CD4-positive, alpha-beta T cell (primary cell): ENCODE measurements at places on chromosomes 2 and 18. TPM values are rescaled to one million over a fixed set of nuclear protein-coding genes. Genes with fewer than 3 reads are reported as not detected.
A peak's percentile ranks its signal among the peaks of the same experiment; 100 is the strongest.

DNA sequence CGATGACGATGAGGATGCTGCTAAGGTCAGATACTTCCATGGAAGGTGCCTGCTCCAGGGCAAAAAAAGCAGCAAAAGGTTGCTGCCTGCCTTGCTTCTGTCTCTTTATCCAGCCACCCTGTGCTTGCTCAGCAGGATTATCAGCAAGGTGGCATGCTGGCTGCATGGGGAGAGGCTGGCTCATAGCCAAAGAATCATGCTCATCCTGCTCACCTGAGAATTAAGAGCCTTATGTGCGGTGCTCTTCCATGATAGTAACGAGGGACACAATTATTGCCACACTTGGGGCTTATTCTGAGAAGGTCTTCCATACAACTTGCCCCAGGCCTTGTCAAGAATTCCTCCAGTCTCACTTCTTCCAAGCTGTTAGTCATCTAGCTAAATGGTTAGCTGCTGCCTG is 60.4 kb upstream of the SEC11C start:
- H3K4me1 ChIP-seq: peaks cover 3% of the 10 kb centered on the region
- no peak overlapping the region for H3K4me3 ChIP-seq
- no peaks in the 10 kb centered on the region for H3K36me3 ChIP-seq
- no peak overlapping the region for H3K27ac ChIP-seq

Gene GPR45
- not detected for total RNA-seq

GRCh38 chr2:76391678-76392077 is 681.0 kb upstream of the GCFC2 start:
- no peaks in the 10 kb centered on the region for H3K4me1 ChIP-seq
- H3K27me3 ChIP-seq: no peaks in the 10 kb centered on the region
- no peaks in the 10 kb centered on the region for H3K36me3 ChIP-seq
- DNase-seq: no peak

Gene OSBPL6
- 0.11 TPM for total RNA-seq

DNA sequence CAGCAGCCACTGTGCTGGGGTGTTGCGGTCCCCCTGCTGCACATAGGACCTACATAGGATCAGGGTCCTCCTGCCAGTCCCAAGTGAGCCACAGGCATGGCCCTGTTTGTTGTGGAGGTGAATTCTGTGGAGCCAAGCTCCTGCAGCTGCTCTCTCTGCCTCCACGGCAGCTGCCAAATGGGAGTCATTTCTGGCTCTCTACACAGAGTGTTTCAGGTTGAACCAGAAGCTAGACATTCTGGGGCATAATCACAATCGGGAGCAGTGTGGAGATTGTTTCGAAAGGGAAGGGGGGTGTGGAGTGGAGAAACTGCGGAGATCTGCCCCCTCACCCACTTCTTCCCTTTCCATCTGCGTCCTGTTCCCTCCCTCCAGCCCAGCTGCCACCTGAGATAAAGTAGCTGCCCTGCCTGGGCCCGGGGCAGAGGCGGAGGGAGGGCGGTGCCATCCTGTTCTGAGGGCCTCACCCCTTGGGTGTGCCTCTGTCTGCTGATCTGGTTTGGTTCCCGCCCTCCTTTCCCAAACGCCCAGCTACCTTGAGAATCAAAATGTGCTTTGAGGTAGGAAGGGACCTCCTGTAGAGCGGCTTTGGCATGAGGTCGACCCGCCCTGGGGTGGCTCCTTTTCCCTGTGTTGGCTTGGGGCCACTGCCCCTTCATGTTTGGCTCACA is 139.4 kb downstream of the WDSUB1 start:
- H3K27me3 ChIP-seq: no peaks in the 10 kb centered on the region
- no peak for DNase-seq
- no peak overlapping the region for H3K27ac ChIP-seq
- H3K36me3 ChIP-seq: no peaks in the 10 kb centered on the region

Gene MBD5
- 52.9 TPM for total RNA-seq

DNA sequence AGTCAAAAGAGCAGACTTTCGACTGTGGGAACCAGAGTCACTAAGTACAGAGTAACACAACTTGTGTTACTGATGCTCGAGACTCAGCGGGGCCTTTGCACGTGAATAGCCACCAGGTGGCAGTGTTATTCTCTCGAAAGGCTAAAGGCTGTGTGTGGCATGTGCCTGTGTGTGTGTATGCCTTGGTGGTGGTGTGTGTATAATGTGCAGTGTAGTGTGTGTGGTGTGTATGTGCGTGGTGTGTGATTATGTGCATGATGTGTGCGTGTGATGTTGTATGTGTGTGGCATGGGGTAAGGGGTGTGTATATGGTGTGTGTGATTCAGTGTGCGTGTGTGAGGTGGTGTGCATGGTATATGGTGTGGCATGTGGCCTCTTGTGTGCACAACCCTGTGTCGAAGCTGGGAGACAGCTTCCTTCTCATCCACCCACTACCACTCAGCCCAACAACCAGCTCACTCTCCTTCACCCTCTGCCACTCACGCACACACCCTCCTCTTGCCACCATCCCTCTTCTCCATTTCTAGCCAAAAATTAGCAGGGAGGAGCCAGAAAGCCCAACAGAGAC is 83.0 kb upstream of the ZNF532 start:
- H3K27me3 ChIP-seq: peaks cover 9% of the 10 kb centered on the region
- H3K4me3 ChIP-seq: no peak overlapping the region
- H3K27ac ChIP-seq: no peak overlapping the region
- no peaks in the 10 kb centered on the region for H3K36me3 ChIP-seq

DNA sequence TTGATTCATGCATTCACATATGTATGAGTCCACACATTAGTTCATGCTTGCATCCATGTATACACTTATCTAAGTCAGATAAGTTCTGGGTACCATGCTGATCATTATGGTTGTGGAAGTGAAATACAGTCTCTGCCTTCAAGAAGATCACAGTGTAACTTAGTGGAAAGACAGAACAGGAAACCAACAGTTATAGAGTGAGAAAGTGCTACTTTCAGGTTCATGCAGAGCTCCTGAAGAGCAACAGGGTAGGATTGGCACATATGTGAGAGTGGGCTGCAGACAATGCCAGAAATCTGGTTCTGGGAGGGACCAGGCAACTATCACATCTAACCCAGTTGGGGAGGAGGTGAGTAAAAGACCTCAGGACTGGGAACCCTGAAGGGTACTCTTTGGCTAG is 35.4 kb upstream of the PGAP1 start:
- H3K36me3 ChIP-seq: no peaks in the 10 kb centered on the region
- no peaks in the 10 kb centered on the region for H3K4me1 ChIP-seq
- no peaks in the 10 kb centered on the region for H3K27me3 ChIP-seq

DNA sequence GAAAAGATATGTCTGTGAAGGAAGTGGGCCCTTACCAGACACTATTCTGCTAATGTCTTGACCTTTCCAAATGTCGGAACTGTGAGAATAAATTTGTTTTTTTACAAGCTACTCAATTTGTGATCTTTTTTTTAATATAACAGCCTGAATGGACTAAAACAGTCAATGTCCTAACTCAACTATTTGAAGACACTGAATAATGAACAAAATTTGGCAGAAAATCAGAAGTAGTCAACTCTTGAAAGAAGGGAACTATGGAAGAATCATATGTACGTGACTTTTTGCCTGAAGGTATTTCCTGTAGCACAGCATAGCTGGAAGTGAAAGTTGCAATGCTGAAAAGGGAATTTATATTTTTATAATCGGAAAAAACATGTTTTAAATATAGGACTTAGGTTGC is 351.8 kb upstream of the TFPI start:
- no peak for DNase-seq
- H3K4me1 ChIP-seq: no peaks in the 10 kb centered on the region
- H3K27me3 ChIP-seq: no peaks in the 10 kb centered on the region
- no peak overlapping the region for H3K4me3 ChIP-seq
- H3K27ac ChIP-seq: no peak overlapping the region

GRCh38 chr2:201126308-201127151 is 10.6 kb downstream of the CFLAR start:
- no peak for DNase-seq
- H3K27me3 ChIP-seq: no peaks in the 10 kb centered on the region
- peak overlapping the region; percentile 65 for H3K27ac ChIP-seq
- H3K4me3 ChIP-seq: peak overlapping the region; percentile 84

DNA sequence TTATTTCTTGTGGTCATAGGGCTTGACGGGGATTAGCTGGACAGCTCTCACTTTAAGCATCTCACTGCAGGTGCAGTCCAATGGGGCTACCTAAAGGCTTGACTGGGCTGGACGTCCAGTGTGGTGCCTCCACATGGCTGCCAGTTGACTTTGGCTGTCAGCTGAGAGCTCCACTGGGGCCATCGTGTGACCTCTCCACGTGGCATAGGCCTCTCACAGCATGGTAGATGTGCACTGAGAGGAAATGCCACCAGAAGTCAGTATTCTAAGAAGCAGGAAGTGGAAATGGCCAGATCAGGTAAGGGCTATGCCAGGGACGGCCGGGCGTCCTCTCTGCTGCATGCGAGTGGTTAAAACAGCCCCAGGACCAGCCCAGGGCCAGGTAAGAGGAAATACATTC is 105.2 kb upstream of the TWIST2 start:
- H3K27me3 ChIP-seq: peaks cover 11% of the 10 kb centered on the region
- H3K4me3 ChIP-seq: no peak overlapping the region
- no peaks in the 10 kb centered on the region for H3K4me1 ChIP-seq
- no peak overlapping the region for H3K27ac ChIP-seq
- H3K36me3 ChIP-seq: no peaks in the 10 kb centered on the region

- H3K27me3 ChIP-seq: no peaks in the 10 kb centered on the region
- peaks cover 7% of the 10 kb centered on the region for H3K36me3 ChIP-seq
- DNase-seq: no peak
Measured at GRCh38 chr2:222904557-222905258, 43.9 kb downstream of the ACSL3 start.

DNA sequence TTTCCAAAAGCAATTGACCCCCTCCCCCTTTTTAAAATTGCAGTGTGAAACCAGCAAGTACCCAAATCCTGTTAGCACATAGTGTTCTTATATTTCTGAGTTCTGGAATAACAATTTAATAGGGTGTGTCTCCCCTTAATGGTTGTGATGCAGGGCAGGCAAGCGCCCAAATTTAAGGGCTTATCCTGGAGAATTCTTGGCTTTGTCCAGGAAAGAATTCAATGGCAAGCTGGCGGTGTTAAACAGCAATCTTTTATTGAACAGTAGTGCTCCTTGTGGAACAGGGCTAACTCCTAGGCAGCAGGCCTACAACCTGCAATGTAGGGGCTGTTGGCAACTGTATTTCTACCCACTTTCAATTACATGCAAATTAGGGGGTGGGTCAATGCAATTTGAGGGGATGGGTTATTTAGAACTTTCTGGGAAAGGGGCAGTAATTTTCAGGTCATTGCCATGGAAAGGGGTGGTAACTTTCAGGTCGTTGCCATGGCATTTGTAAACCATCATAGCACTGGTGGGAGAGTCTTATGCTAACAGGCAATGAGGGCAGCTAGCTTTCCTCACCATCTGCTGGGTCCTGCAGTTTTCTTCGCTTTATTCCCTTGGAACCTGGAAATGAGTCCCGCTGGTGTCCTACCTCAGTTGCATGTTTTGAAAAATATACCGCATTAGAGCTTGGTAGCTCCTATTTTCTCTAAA is 149.0 kb upstream of the KCTD1 start:
- no peak overlapping the region for H3K4me3 ChIP-seq
- no peaks in the 10 kb centered on the region for H3K4me1 ChIP-seq
- no peak for DNase-seq
- no peak overlapping the region for H3K27ac ChIP-seq

DNA sequence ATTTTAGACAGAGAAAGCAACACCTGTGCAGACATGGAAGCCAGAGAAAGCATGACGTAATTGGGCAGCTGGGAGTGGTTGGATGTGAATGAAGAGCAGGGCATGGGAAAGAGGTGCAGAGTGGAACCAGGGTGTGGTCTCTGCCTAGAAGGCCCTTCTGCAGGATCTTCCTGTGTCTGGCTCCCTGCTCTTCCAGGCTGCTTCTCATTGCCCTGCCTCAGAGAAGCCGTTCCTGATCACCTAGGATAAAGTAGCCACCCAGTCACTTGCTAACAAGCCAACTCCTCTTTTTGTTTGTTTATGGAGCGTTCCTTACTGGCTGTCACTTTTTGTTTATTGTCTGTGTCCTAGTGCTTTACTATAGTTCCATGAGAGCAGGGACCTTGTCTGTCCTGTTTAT is 28.5 kb downstream of the GALNT1 start:
- no peaks in the 10 kb centered on the region for H3K4me1 ChIP-seq
- H3K4me3 ChIP-seq: no peak overlapping the region
- no peaks in the 10 kb centered on the region for H3K36me3 ChIP-seq
- no peak for DNase-seq
- no peaks in the 10 kb centered on the region for H3K27me3 ChIP-seq
- no peak overlapping the region for H3K27ac ChIP-seq

DNA sequence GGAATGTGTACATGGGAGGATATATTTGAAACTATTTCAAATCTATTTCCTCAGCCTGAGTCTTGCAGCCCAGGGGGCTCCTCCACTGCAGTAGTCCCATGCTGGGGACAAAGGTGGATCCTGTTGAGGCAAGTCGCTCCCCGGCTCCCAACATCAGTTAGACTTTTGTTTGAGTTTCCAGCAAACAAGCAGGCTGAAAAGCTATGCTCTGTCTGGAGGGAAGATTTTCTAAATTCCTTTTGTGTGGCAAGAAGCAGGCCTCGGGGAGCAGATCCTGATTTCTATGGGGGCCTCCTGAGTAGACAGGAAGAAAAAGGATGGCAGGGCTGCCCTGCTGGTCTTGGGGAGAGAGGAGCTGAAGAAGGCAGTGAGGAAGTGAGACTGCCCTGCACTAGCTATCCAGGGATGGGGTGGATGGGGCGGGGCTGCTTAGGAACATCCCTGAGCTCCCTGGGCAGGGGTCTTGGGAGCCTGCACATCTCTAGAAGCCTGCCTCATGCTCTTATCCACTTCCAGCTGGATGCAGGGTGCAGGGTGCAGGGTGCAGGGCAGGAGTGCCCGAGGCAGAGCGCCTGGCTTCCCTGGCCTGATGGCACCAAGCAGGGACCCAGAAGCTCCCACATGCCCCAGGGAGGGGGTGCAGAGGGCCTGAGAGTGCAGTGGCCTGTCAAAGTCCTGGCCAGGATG is 6.0 kb upstream of the CIB4 start:
- no peak overlapping the region for H3K27ac ChIP-seq
- no peak for DNase-seq
- no peaks in the 10 kb centered on the region for H3K4me1 ChIP-seq
- H3K36me3 ChIP-seq: no peaks in the 10 kb centered on the region

GRCh38 chr2:221567231-221567760 is 4.8 kb downstream of the EPHA4 start:
- H3K27me3 ChIP-seq: peaks cover 17% of the 10 kb centered on the region
- no peak for DNase-seq
- no peak overlapping the region for H3K27ac ChIP-seq
- peaks cover 28% of the 10 kb centered on the region for H3K4me1 ChIP-seq

Gene LHCGR
- total RNA-seq: not detected

- H3K27me3 ChIP-seq: peaks cover 2% of the 10 kb centered on the region
- H3K36me3 ChIP-seq: no peaks in the 10 kb centered on the region
- no peaks in the 10 kb centered on the region for H3K4me1 ChIP-seq
- DNase-seq: no peak
- H3K27ac ChIP-seq: no peak overlapping the region
- H3K4me3 ChIP-seq: no peak overlapping the region
Measured at GRCh38 chr2:131557558-131558321, 30.1 kb downstream of the CCDC74A start.

GRCh38 chr18:7524786-7525185 is 42.3 kb upstream of the PTPRM start:
- no peak for DNase-seq
- H3K4me1 ChIP-seq: no peaks in the 10 kb centered on the region
- H3K27ac ChIP-seq: no peak overlapping the region
- H3K4me3 ChIP-seq: no peak overlapping the region
- peaks cover 2% of the 10 kb centered on the region for H3K27me3 ChIP-seq
